ENCODE measurements at places on chromosomes 6 and 20.

GRCh38 chr6:134422426-134423231 lies 104.7 kb upstream of the SGK1 start:
- peak; percentile 97 for DNase-seq

DNA sequence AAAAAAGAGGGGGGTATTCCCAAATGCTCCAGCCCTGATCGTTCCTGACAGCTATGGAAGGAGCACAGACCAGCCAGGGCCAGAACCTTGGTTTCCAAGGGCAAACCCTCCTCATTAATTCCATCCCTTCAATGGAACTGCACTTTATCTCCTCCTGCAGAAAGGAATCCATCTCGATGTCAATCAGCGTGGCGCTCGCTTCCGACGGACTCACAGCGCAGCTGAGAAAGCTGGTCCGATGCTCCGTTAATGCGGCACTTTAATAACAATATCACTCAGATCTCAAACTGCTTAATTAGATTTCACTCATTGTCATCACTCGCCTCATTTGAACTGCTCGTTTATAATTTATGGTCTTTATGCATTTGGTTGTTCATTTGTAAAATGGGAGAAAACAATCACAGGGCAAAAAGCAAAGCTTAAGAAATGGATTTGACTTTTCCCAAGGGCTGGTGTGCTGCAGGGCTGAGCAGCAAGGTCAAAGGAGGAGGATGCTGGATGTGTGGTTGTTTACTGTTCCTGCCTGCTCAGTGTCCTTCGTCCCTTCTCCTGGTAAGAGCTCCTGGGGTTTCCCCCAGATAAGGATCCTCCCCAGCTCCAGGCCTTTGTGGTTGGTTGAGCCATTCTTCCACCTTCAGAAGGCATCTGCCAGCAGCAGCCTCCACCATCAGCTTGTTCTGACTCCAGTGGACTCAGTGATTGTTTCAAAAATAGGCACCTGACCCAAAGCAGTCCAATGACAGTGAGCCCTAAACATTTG lies 152.7 kb downstream of the ANKRD60 start:
- no peak for DNase-seq

GRCh38 chr20:60349418-60349817 lies 391.2 kb downstream of the CDH26 start:
- DNase-seq: no peak

- DNase-seq: no peak
These were observed 10.5 kb upstream of the MAP1LC3A start for GRCh38 chr20:34547844-34548613.

DNA sequence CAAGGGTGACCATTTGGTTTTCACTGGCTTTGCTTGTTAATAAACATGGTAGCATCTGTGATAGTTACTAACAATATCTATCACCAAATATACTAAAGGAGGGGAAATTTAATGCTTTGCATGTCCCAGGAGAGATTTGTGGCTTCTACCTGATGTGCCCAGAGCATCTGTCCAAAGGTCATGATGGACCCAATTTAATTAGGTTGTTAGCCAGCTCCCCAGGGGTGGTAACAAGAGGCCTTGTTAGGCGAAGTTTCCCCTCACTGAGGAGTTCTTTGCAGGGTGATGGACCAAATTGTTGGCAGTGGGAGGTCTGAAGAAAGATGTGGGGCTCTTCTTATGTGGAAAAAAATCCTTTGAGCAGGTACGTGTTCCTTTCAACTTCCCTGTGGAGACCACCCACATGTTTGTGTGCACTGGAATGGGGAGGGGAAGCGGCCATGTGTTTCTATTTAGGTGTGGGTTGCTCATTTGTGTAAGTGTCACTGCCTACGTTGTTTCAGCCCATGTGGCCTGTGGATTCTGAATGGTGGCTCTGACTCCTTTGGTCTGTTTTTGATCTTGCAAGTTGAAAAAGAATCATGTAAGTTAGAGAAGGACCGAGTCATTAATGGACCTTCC lies 137.6 kb downstream of the CLIC5 start:
- DNase-seq: no peak

DNA sequence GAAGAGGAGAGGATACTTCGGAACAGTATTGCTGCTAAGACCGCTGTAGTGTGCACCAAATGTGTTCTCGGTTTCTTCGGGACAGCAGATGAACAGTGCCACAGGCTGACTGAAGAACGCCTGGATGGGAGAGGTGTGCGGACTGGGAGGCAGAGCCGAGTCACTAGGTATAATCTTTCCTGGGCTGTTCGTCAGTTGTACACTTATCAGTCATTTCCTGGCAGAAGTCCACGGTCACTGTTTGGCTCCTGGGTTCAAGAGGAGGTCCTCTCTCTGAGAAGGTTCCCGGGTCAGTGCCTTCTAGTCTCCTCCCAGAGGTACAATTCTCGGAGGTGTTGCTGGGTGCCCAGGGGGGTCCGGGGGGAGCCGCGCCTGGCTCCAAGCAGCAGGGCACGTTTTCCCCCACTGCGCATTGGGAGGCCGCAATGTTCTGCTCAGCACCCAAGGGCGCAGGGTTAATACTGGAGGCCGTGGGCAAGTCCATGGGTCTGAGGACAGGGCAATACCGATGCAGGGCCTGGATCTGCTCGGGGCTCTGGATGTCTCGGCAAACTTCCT lies 38.1 kb downstream of the GJA10 start:
- no peak for DNase-seq

- no peak for DNase-seq
These were observed 114.2 kb downstream of the MAP3K7 start for GRCh38 chr6:90472716-90473115.

DNA sequence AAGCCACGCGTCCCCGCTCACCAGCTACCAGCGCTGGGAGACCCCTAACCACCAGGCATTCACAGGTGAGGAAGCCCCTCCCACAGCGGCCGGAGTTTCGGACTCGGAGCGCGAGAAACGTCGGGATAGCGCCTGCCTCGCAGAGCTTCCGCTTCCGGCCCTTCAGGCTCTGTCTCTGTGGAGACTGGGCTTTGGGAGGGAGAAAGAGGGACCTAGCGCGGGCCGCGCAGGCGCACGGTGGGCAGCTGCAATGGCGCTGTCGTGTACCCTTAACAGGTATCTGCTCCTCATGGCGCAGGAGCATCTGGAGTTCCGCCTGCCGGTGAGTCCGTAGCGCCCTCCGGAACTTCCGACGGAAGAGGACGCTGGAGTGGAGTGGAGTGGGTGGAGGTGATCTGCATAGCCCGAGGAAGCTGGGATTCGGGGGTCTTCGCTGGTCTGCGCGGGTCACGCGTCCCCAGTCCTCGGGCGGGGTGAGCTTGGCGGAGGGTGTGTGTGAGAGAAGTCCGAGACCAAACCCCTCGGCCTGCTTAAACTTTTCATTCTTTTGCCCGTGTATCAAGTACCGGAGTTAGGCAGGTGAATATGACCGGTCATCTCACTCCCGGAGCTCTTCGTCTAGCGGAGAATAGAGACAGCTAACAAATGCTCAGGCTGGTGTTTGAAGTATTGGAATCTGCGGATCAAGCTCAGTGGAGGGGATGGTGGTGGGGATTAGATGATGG lies at the start of gene TRMT11:
Gene TRMT11 (plus strand): TSS at position 240 of the 725 bp plus-strand sequence. CDS start 11 bp downstream, at position 251.
- peak; percentile 76 for DNase-seq

DNA sequence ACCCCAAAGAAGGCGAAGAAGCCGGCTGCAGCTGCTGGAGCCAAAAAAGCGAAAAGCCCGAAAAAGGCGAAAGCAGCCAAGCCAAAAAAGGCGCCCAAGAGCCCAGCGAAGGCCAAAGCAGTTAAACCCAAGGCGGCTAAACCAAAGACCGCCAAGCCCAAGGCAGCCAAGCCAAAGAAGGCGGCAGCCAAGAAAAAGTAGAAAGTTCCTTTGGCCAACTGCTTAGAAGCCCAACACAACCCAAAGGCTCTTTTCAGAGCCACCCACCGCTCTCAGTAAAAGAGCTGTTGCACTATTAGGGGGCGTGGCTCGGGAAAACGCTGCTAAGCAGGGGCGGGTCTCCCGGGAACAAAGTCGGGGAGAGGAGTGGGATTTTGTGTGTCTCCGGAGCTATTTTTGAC lies 69.6 kb downstream of the HFE start:
- no peak for DNase-seq
